ENCODE measurements at places on chromosomes 16 and 17. TPM values are rescaled to one million over a fixed set of nuclear protein-coding genes. Genes with fewer than 3 reads are reported as not detected.

Gene MPV17L
- 11.3 TPM for total RNA-seq

Gene SOX8
- 28.5 TPM for total RNA-seq

Gene CLDN7
- not detected for total RNA-seq

Gene ALOX15
- total RNA-seq: not detected

Gene CNTD1
- 0.31 TPM for total RNA-seq

Gene STAT3
- total RNA-seq: 43.2 TPM

Gene NDE1
- 9.1 TPM for total RNA-seq

Gene OR4D1
- not detected for total RNA-seq

Gene SOCS1
- total RNA-seq: 0.63 TPM

Gene DHRS7C
- total RNA-seq: not detected

Gene PLD2
- total RNA-seq: 28.5 TPM

Gene NACA2
- total RNA-seq: not detected

Gene CPHXL2
- not detected for total RNA-seq

Gene TMEM88
- total RNA-seq: 1.9 TPM

Gene TBKBP1
- total RNA-seq: 19.1 TPM

Gene NME3
- 26.9 TPM for total RNA-seq

Gene TRIM16
- total RNA-seq: 44.1 TPM
